ENCODE measurements at places on chromosomes 4 and X.

GRCh38 chr4:177489471-177490246 lies 47.4 kb upstream of the AGA start:
- DNase-seq, result no peak

DNA sequence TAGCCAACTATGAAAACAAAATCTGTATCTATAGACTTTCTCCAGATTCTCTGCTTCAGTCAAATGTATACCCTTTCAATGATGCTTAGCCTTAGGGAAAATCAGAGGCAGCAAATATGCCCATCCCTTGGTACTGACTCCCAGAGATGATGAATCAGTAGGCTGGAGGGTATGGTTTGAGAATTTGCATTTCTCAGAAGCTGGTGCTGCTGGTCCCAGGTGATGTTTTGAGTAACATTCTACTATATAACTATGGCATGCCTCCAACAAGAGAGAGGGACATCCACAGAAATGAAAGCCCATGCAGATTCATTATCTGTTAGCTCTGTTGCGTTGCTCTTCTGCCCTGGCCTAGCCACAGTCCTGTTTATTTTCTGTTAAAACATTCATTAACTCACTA lies 13.6 kb downstream of the TNIP3 start:
- no peak for DNase-seq

- DNase-seq, result no peak
Measured at GRCh38 chrX:17160975-17161374, 214.0 kb upstream of the NHS start.

DNA sequence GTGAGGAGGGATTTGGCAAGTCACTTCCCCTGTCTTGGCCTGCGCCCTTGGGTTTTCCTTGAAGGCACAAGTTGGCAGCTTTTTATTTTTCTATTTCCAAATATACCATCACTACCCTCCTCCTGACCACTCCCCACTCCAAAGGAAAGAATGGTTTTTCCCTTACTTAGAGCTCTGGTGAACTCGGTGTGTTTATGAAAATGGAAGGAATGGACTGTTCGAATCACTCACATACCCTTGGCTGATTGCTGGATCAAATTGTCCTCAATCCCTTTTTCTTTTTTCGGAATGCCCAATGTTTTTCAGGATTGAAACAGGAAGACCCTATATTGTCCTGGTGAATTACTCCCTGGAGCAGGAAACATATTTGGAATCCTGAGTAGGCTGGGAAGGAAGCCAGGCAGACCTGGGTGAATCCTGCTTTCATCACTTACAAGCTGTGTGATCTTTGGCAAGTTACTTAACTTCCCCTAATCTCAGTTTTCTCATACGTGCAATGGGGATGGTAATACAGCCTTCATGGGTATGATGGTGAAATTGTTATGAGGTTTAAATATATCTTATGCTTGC lies 70.7 kb downstream of the RTL5 start:
- no peak for DNase-seq

GRCh38 chr4:151418385-151418784 lies 9.4 kb downstream of the FHIP1A start:
- no peak for DNase-seq

GRCh38 chr4:76716658-76717057 lies 181.3 kb downstream of the SOWAHB start:
- DNase-seq, result no peak

DNA sequence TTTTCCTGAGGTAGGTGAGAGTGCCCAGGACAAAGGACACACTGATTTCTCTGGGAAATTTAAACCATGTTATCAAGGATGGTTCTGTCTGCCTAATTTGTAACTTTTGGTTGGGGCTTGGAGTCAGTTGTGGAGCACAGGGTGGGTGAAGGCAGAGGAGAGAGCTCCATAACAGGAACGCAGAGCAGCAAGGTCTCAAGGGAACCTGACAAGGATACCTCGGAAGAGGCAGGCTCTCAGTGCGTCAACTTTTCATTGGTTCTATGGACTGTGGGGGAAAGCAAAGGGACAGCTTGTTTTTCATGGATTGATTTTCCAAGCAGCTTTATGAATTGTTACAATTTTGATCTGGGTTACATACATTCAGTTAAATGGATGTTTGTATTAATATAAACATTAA lies 110.4 kb downstream of the SLIT2 start:
- DNase-seq, result no peak

DNA sequence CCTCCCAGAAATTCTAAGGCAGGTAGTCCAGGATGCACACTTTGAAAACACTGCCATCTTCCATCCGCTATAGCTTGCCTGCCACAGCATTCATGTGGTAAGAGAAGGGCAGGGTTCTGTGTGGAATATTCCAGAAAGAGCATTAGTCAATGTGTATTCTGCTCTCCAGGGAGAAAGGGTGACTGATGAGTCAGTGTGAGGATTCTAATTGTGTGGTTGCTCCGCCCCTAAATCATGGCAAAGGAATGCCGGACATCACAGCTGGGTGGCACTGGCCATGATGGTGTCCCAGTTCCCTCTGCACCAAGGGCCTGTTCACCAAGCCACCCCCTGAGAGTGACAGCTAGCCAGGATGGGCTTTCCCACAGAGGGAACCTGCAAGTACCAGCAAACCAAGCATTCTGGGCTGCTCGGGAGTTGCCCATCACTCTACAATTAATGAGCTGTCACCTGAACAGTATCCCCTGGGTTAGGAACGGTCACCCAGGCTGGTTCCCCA lies 9.5 kb downstream of the IDS start:
- no peak for DNase-seq

GRCh38 chrX:45449982-45450381 lies 249.3 kb upstream of the DIPK2B start:
- DNase-seq, result no peak

GRCh38 chr4:155578726-155579370 lies 87.8 kb upstream of the GUCY1A1 start:
- DNase-seq, result no peak

DNA sequence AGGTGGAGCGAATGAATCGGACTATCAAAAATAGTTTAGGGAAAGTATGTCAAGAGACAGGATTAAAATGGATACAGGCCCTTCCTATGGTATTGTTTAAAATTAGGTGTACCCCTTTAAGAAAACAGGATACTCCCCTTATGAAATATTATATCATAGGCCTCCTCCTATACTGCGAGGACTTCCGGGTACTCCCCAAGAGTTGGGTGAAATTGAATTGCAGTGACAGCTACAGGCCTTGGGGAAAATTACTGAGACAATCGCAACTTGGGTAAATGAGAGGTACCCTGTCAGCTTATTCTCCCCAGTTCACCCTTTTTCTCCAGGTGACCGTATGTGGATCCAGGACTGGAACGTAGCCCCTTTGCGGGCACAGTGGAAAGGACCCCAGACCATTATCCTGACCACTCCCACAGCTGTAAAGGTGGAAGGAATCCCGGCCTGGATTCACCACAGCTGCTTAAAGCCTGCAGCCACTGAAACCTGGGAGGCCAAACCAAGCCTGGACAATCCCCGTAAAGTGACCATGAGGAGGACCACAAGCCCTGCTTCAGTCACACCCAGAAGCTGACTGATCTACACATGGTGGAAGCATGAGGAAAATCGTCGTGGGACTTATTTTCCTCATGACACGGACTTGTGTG lies 1138.1 kb downstream of the ARAP2 start:
- no peak for DNase-seq

GRCh38 chr4:2301806-2302205 lies 39.9 kb upstream of the MXD4 start:
- DNase-seq, result no peak

DNA sequence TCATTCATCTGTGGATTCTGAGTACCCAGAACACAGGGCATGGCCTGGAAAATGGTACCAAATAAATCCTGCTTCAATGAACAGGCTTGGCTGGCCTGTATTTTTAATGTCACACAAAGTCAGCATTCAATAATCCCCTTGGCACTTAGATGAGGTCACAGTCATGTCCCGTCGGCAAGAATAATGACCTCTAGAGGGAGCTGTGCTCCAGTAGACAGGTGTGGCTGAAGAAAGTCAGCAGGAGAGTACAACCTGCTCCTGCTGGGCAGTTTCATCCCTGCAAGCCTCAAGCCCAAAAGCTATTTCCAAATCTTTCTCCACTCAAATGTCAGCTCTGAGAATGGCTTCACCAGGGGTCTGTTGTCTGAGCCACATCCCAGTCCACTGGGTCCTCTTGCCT lies 404.0 kb upstream of the F9 start:
- DNase-seq, result peak; percentile 12

DNA sequence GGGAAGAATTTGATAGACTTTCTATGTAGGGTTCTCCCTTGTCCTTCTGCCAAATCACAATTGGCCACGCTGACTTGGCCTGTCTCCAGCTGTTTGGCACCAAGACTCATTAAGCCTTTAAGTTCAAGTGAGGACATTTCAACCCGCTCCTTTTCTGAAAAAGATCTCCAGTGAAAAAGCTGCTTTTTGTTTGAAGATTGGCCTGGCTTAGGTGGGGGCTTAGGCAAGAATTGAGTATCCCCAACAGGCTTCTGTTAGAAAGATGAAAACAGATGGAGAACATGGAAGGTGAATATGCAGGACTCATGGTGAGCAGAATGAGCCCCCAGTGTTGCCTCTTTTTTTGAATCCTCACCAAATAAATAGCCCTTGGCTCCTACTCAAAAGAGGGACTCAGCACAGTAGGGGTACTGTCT lies 28.5 kb upstream of the LIMCH1 start:
- no peak for DNase-seq

DNA sequence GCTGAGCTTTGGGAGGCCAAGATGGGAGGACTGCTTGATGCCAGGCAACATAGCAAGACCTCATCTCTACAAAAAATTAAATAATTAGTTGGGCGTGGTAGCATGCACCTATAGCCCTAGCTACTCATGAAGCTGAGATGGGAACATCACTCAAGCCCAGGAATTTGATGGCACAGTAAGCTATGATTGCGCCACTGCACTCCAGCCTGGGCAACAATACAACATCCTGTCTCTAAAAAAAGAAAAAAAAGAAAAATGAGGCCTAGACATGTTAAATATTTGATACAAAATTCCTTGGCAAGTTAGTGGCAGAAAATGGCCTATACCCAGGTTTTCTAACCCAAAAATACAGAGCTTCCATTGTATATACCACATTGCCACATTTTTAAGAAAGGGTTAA lies 88.1 kb upstream of the MAB21L2 start:
- DNase-seq, result no peak

- DNase-seq, result no peak
Measured at GRCh38 chr4:152616804-152617203, 63.0 kb downstream of the TMEM154 start.

GRCh38 chr4:184798504-184798903 lies 27.3 kb downstream of the ACSL1 start:
- DNase-seq, result no peak

DNA sequence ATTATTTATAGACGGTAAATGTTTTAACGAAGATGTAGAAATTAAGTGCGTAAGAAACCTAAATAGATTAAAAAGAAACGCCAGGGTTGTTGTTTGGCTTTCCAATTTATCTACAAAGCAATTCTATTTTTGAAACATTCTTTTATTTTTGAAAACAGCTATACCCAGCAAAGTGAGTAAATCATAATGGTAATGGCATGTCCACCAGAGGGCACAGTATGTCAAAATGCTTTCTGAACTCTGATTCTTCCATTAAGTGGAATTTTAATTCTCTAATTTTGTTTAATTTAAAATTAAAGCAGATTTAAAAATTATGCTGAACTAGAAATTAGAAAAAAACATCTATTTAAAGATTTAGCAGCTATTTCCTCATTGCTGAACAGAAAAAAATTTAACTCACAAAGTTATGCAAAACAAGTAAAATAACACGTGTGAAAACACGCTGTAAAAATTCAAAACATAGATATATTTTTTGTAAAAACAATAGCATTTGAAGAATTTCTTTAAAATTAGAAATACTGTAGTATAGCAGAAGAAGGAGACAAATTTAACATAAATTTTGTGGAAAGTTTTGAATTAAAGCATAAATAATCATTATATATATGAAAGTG lies 26.5 kb downstream of the RASSF6 start:
- DNase-seq, result no peak

GRCh38 chr4:37981844-37982720 lies 21.9 kb downstream of the PTTG2 start:
- DNase-seq, result no peak

DNA sequence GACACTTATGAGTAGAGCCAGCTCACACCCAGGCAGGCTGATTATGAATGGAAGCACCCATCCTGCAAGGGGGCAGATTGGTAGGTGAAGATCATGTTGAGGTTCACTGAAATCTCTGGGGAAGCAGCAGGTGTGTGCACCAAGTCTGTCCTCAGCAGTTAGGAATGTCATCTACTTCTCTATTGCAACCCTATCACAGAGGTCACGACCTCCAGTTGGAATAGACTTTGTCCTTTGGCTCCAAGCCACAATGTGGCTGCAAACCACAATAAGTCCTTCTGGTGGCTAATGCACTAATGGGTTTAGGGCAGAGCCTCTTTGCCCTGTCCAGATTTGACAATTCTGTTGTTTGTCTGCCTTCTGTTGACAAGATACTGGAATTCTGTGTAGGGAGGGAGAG lies 1056.7 kb downstream of the PCDH19 start:
- no peak for DNase-seq

DNA sequence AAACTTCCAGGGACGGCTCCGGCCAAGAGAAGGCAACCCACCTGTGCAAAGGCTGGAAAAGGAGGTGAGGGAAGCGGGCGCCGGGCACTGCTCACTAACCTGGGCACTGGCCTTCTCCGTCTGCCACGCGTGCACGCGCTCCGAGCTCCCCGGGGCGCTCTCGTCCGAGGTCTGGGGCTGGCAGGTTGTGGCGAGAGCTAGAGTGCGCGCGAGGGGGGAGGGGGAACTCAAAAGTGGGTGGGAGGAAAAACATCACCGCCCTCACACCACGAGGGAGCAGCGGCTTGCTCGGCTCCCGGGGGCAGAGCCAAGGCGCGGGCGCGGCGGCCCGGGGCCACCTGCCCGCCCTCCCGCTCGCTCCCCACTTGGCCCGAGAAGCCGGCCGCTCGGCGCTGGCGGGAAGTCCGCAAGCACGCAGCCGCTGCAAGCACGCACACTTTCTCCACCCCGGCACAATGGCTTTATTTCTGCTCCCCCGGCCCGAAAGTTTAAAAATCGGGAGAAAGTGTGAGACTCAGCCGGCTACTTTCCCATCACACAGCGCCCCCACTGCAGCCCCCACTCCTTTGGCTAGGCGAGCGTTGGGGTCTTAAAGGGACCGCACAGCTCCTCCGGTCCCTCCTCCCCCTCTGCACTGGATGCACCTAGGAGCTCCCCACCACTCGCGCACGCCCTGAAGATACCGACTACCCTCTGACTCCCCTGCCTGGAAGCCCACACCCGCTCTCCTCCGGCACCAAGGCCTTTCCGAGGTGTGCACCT lies at the start of gene CHRDL1:
Gene CHRDL1, minus strand, starts transcription at position 173 of the 762 bp plus-strand sequence. CDS start 3,636 bp downstream, outside the sequence.
- DNase-seq, result peak; percentile 30

DNA sequence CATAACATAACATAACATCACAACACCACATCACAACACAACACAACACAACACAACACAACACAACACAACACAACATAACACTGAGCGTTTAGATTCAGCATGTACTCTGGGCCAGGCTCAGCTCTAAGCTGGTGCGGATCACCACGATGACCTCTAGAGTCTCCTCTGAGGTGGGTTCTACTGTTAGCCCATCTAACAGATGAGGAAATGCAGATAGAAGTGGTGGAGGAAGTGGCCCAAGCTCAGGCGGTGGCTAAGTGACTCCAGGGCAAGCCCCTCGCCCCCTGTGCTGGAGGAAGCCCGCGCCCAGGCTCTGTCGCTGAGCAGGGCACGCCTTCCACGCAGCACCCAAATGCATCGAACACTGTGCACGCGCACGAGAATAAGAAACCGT lies 45.3 kb upstream of the CDKN2AIP start:
- no peak for DNase-seq
